Activated CD8-positive, alpha-beta T cell treated with anti-CD3 and anti-CD28 coated beads for 36 hours (primary cell): ENCODE measurements at places on chromosomes 3 and 15. TPM values are rescaled to one million over a fixed set of nuclear protein-coding genes. Genes with fewer than 3 reads are reported as not detected.
A peak's percentile ranks its signal among the peaks of the same experiment; 100 is the strongest.

DNA sequence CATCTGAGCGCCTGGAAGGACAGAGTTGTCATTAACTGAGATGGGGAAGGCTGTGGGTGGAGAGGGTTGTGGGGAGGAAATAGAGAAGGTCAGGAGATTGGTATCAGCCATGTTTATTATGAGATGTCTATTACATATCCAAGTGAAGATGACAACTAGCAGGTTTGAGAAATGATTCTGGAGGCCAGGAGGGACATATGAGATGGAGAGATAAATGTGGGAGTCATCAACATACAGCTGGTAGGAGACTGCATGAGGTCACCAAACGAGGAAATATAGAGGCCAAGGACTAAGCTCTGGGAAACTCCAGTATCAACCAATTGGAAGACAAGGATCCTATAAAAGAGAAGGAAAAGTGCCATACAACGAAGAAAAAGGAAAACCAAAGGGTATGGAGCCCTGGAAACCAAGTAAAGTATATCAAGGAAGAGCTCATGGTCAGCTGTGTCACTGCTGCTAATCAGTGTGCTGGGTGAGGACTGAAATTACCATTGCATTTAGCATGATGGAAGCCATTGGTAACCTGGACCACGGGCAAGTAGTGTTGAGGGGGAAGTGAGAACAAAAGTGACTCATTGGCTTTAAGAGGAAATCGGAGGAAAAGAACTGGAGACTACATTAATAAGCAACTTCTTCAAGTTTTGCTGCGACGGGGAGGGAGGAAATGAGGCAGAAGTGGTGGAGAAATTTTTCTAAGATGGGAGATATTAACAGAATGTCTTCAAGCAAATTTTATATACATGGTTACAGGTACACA lies 14.0 kb upstream of the UACA start:
- DNase-seq = no peak

CCR8 gene
- 0.34 TPM for total RNA-seq

THRB gene
- total RNA-seq = not detected

- no peak for DNase-seq
Measured at GRCh38 chr3:170270282-170270881, 48.2 kb downstream of the PRKCI start.

DNA sequence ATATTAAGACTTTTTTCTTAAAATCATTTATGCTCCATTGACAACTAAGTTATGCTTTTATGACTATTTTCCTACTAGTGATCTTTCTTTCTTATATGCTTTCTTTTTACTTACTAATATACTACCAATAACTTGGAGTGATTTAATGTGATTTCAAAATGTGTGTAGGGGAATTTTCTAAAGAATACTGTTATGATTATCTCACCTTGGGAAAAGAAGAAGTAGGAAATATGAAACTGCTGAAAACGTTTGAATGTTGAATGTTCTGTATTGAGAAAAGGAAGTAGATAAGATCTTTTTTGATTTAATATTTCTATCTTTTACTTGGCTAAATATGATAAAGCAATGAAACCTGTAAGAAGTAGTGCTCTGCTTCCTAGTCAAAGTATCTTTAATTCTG lies 7.8 kb upstream of the CD200R1 start:
- DNase-seq = no peak

DNA sequence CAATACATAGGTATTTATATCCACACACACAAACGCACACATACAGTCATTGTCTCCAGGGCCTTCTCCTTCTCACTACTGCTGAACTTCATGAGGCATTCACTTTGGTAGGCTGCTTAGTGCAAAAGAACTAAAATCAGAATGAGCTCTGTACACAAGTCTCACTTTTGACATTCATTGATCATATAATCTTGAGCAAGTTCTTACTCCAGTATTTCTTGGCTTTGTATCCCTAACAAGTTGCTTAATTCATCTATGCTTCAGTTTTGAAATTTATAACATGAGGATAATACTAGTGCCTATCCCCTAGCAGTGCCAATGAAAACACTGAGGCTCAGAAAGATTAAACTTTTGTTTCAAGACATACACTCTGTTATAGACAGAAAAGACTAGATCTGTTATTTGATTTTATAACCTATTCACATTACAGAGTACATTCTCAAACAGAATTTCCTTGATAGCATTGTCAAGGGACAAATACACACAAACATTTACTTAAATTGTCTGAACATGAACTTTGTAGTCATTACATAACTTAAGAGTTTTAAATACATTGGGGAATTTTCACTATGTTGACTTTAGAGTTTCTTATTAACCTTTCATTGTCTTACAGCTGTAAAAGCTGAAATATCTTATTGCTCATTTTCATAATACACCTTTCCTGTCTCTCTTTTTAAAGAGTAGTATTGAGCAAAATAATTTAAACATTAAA lies 55.0 kb upstream of the SI start:
- no peak for DNase-seq

DNA sequence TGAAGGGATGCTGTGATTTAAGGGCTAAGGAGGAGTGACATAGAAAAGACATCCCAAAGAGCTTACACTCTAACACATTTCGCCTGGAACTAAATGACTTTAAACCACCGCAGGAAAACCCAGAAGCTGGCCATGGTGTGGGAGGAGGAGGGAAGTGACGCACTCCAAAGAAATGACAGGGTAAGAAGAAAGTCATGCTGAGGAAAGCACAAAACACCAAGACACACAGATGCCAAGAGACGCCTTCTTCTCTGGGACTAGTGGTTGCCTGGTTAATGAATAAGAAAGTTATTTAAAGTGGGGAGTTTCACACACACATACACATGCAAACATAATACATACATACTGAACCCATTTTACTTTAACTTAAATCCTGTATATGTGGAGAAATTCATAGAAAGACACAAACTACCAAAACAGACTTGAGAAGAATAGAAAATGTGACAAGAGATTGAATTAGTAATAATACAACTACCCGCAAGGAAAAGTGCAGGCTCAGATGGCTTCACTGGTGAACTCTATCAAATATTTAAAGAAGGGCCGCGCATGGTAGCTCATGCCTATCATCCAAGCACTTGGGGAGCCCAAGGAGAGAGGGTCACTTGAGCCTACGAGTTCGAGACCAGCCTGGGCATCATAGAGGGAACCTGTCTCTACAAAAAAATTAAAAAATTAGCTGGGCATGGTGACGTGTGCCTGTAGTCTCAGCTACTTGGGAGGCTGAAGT lies 125.5 kb downstream of the NSMCE3 start:
- no peak for DNase-seq

ADAMTS7 gene
- total RNA-seq = 0.23 TPM

GRCh38 chr15:67468416-67468815 lies 52.5 kb upstream of the C15orf61 start:
- no peak for DNase-seq

DNA sequence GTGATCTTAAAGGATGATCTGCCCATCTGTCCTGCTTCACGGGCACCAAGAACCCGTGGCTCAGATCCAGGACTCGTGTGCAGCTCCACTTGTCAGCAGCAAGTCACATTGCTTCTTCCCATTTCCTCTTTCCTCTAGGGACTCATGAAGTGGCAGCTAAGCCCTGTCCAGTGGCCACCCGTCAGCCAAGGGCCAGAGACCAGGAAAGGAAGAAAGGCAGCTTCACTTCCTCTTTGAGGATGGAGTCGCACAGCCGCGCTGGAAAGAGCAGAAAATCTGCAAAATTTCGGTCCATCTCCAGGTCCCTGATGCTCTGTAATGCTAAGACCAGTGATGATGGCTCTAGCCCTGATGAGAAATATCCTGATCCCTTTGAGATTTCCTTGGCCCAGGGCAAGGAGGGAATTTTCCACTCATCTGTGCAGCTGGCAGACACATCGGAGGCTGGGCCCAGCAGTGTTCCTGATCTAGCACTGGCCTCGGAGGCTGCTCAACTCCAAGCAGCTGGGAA lies 28.5 kb downstream of the IL16 start:
- DNase-seq = no peak

DNA sequence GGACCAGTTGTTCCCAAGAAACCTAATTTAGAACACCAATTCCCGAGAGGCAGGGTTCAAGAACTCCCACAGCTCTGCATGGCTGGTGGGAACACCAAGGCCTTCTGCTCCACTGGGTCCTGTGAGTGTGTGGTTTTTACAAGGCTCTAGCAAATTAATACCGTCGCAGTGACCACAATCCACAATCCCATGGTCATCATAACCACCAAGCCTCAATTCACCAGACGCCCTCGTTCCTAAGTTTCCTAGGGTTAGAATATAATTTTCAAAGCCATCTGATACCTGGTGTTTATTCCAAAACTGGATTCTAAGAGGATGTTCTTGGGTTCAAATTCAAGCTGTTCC lies 114.9 kb upstream of the RPL32 start:
- no peak for DNase-seq

RBP2 gene
- total RNA-seq = not detected

DNA sequence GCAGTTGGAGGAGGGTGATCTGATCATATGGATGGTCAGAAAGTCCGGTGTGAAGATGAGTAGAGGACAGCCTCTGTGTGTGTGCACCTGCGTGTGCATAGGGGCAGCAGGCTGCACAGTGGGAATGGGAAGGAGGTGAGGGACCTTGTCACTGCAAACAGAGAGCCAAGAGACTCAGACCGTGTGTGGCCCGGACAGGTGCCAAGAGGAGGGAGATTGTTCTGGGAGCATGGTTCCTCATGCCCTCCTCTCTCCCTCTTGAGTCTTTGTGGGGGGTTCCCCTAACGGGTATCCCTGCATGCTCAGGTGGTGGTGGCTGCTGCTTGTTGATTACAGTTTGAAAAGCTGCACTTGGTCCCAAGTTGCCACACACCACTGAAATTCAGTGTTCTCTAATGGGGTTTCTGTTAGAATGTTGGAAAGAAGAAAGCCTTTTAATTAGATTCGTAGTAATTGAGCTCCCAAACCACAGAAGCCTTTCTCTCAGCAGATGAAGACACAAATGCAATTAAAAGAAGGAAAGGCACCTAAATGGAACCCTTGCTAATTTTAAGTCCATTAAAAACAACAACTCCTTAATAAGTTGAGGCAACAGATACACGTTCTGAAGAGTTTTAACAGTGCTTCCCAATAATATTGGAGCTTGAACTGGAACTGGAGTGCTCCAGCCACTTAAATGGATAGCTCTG lies 68.9 kb downstream of the CHRNA7 start:
- DNase-seq = no peak

LYZL4 gene
- not detected for total RNA-seq

GRCh38 chr3:33096093-33096868 lies 665 bp downstream of the GLB1 start:
- peak; percentile 64 for DNase-seq

DNA sequence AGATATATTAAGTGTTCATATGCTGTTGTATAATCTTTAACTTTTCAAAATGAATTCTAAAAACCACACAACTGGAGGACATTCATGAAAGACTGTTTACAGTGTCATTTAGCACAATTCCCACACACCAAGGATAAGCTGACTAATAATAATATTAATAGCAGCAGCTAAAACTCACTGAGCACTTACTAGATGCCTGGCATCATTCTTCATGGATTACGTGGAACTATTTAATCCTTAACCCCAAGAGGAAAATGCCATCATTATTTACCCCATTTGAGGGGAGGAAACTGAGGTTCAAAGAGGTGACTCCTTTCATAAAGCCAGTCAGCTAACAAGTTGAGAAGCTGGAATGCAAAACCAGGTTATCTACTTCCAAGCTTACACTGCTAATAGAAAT lies 77.0 kb downstream of the TMEM108 start:
- no peak for DNase-seq

SAMMSON gene
- not detected for total RNA-seq

GRCh38 chr15:71288348-71288955 lies 173.2 kb downstream of the THSD4 start:
- DNase-seq = no peak

PPCDC gene
- 25.7 TPM for total RNA-seq

ACOX2 gene
- total RNA-seq = not detected

SUMF1 gene
- 6.4 TPM for total RNA-seq

ABI3BP gene
- total RNA-seq = not detected

GRCh38 chr15:45863881-45864580 lies 229.2 kb downstream of the SQOR start:
- no peak for DNase-seq

GRCh38 chr3:42906070-42906847 lies at the start of gene ZNF662:
Gene ZNF662 (plus strand): TSS chr3:42906142. CDS start chr3:42908115, 1,973 bp downstream.
- DNase-seq = peak; percentile 40

DNA sequence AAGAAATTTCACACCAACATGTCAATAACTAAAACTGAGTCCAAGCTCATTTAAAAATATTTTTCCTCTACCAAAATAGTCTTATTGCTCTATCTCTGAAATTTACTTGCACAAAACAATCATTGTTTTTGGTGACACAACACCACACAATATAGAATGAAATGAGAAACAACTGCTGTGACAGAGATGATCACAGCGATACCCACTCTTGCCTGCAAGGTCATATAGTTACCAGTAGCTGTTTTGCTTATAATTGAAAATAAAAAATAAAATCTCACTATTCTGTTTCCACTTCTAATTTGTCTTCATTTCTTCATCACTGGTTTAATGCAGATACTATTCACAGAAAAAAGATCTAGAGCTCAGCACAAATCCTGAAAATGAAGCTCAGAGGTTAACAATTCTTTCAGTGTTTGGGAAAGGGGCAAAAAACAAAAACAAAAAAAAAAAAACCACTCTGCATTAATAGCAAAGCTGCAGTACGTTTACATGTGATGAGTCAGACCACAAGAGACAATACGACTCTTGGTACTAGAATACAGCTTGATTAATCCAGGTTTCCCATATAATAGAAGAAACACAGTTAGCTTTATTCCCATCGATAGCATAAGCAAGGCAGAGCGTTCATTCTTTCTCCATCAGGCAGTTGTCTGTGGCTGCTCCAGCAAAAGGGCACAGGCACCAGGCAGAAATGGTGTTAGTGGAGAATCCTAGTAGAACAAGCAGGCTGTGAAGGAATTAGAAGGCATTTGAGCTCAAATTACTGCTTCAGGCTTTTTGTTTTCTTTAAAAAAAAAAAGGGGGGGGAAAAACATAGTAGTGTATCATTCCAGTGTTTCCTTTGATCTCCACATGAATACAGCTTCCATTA lies 773 bp downstream of the ANKRD28 start:
- DNase-seq = no peak

GRCh38 chr3:117005911-117006522 lies 296.4 kb downstream of the TUSC7 start:
- no peak for DNase-seq

- DNase-seq = no peak
Measured at GRCh38 chr3:5498981-5499380, 311.5 kb downstream of the EDEM1 start.

CLDN16 gene
- total RNA-seq = not detected

DNA sequence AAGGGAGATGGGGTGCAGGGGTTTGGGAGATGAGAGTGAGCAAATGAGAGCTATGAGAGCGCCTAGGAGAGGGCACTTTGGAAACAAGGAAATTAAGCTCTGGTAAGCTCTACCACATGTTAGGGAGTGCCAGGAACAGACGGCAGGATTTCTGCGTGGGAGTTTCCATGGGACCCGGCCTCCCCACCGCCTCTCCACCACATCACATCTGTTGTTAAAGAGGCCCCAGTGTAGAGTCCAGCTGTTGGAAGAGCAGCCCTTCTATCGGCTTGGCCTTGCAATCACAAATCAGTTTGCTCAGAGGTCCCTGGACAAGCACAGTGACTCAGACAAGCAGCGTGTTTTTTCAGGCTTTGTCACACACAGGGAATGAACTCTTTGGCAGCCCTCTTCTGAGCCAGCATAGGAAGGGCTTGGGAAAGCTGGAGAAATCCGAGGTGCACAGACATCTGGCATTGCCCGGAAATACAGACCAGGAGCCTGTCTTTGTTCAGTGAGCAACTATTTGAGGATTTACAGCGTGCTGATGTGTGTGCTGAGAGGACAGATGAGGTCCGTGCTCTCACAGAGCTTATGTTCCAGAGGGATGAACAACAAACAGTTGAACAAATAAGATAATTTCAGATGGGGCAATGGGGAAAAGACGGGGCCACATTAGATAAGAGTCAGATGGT lies 370.6 kb upstream of the PROK2 start:
- no peak for DNase-seq
